ENCODE measurements at places on chromosomes 2 and 18.
A peak's percentile ranks its signal among the peaks of the same experiment; 100 is the strongest.

DNA sequence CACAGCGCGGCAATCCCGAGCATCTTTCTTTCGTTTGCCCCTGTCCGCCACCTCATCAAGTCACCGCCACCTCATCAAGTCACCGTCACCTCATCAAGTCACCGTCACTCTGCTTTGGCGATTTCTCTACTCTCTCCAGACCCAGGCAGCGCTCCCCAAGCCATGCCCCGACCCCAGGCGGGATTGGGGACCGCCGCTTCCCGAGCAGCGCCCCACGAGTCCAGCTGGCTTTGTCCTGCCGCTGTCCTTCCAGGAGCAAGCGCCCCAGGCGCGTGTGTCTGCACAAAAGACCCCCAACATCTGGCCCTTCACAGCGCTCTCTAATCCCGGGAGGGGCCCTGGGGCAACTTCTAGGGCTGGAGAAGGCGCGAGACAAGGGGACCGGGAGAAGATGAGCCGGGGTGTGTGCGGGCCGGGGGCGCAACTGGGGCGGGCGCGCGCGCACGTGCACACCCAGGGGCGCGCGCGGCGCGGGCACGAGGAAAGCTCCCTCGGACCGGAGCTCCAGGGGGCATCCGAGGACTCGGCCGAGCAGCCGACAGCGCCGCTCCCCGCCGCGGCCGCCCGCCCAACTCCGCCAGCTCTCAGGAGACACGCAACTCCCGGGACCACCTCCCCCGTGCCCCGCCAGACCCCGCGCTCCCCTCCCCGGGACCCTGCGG lies 633 bp upstream of the RNF152 start:
- peak; percentile 6 for DNase-seq

DNA sequence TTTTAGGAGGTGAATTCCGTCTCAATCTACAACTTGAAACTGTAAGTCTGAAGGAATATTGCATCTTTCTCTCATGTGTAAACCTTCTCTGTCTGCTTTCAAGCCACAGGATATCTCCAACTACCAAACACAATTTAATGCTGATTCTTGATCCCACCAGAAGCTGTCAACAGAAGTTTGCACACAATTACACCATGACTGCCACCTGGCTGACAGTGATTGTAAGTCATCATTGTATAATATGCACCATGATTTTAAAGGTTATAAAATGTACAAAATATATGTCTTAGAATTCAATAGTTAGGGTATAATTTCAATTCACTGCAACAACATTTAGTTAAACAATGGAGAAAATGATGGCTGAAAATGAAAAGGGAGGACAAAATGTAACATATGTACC lies 18.4 kb downstream of the PREPL start:
- no peak for DNase-seq

- DNase-seq: no peak
Measured at GRCh38 chr2:26170795-26171194, 2.1 kb upstream of the GAREM2 start.

- no peak for DNase-seq
Measured at GRCh38 chr18:73976433-73976832, 171.2 kb downstream of the FBXO15 start.

- DNase-seq: no peak
Measured at GRCh38 chr2:43218155-43218701, 8.2 kb downstream of the ZFP36L2 start.

GRCh38 chr2:208315081-208315788 lies 49.2 kb downstream of the PIKFYVE start:
- no peak for DNase-seq

- DNase-seq: no peak
Measured at GRCh38 chr2:60565472-60565871, 12.0 kb upstream of the BCL11A start.

GRCh38 chr2:191912764-191913163 lies 65.9 kb upstream of the CAVIN2 start:
- DNase-seq: no peak

Measured in activated effector memory CD4-positive, alpha-beta T cell treated with Interleukin-2 at 50 U/mL for 16 hours (primary cell).